ENCODE measurements at places on chromosomes 6 and 20.

GRCh38 chr6:168363302-168363701 is 43.7 kb upstream of the DACT2 start:
- no peak overlapping the region for H3K4me3 ChIP-seq
- no peaks in the 10 kb centered on the region for H3K27me3 ChIP-seq
- peak; percentile 1 for DNase-seq
- H3K36me3 ChIP-seq = no peaks in the 10 kb centered on the region
- no peaks in the 10 kb centered on the region for H3K4me1 ChIP-seq

DNA sequence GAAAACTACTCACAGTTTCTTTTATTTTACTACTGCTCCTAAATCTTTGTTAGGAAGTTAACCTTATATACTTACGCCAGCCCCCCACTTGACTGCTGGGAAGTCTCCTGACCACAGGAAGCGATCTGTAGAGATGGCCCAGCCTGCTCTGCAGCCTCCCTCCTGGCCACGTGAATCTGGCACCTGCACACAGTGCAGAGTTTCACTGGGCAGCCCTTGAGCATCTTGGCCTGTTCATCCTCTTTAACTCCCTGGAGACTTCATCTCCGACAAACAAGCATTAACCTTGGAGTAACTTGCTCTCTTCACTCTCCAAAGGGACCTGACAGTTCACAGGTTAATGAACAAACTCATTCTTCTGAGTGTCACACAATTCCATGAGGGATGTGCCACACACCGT is 294.1 kb downstream of the BTBD9 start:
- H3K36me3 ChIP-seq = no peaks in the 10 kb centered on the region
- DNase-seq = no peak
- no peaks in the 10 kb centered on the region for H3K27me3 ChIP-seq
- H3K27ac ChIP-seq = no peak overlapping the region

DNA sequence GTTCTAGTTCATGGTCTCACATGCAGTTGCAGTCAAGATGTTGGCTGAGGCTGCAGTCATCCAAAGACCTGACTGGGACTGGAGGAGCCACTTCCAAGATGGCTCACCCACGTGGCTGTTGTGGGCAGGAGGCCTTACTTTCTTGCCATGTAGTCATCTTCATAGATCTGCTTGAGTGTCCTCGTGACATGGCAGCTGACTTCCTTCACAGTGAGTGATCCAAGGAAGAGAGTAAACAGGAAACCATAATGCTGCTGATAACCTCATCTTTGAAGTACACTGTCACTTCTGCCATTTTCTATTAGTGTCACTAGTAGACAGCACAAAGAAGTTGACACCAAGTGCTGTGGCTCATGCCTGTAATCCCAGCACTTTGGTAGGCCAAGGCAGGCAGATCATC is 40.1 kb upstream of the AKIRIN2 start:
- H3K4me3 ChIP-seq = no peak overlapping the region
- no peaks in the 10 kb centered on the region for H3K36me3 ChIP-seq
- no peaks in the 10 kb centered on the region for H3K27me3 ChIP-seq
- no peak for DNase-seq

DNA sequence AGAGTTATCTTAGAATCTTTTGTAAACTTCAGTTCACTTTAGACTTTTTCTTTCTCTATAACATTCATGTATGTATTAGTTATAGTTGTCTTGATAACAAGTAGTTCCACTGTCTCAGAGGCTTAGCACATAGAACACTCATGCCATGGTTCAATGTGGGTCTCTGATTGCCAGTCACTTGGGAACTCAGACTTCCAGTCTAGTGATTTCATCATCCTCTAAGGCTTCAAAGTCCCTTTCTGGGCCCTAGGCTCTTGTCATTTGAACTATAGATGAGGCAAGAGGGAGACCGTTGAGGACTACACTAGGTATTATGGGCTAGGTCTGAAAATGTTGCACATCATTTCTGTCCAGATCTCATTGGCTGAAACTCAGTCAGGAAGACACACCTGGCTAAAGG is 8.4 kb upstream of the EEF1E1 start:
- no peaks in the 10 kb centered on the region for H3K4me1 ChIP-seq
- H3K36me3 ChIP-seq = no peaks in the 10 kb centered on the region
- no peak for DNase-seq
- no peak overlapping the region for H3K27ac ChIP-seq
- H3K27me3 ChIP-seq = peaks cover 20% of the 10 kb centered on the region

- no peak overlapping the region for H3K4me3 ChIP-seq
- no peaks in the 10 kb centered on the region for H3K4me1 ChIP-seq
- no peak for DNase-seq
- no peaks in the 10 kb centered on the region for H3K27me3 ChIP-seq
- H3K36me3 ChIP-seq = no peaks in the 10 kb centered on the region
Measured at GRCh38 chr6:39706819-39707335, 18.3 kb downstream of the KIF6 start.

- H3K4me3 ChIP-seq = no peak overlapping the region
- H3K4me1 ChIP-seq = peaks cover 3% of the 10 kb centered on the region
- no peak for DNase-seq
- H3K27me3 ChIP-seq = no peaks in the 10 kb centered on the region
Measured at GRCh38 chr6:105326833-105327770, 75.8 kb downstream of the PREP start.

DNA sequence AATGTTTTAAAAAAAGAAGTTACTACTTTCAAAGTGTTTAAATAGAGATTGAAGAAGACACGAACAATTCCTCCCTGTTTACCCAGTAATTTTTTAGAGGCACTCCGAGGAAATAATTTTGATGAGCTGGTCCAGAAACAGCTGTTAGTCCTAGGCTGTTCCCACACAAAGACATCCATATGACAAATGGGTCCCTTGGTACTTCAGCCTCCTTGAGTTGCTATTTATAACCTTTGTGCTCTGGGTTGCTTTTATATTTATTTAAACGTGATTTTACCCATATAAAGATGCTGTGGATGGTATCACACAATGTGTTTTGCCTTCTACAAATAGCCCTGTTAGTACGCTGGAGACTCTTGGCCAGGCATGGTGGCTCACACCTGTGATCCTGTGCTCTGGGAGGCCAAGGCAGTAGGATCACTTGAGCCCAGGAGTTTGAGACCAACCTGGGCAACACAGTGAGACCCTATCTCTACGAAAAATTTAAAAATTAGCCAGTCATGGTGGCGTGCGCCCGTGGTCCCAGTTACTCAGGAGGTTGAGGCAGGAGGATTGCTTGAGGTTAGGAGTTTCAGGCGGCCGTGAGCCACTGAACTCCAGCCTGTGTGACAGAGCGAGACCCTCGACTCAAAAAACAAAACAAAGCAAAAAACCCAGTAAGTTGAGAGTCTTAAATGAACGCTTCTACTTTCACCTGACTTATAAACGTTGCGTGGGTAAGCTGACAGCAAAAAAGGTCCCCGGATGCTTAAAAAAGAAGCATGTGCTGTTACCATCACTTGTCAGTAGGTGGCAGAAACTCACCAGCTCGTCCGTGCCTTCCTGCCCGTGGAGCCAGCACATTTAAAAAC is 56.9 kb upstream of the ARMH2 start:
- DNase-seq = peak; percentile 53
- no peak overlapping the region for H3K4me3 ChIP-seq
- peak overlapping the region; percentile 33 for H3K27ac ChIP-seq
- no peaks in the 10 kb centered on the region for H3K36me3 ChIP-seq
- H3K27me3 ChIP-seq = no peaks in the 10 kb centered on the region

DNA sequence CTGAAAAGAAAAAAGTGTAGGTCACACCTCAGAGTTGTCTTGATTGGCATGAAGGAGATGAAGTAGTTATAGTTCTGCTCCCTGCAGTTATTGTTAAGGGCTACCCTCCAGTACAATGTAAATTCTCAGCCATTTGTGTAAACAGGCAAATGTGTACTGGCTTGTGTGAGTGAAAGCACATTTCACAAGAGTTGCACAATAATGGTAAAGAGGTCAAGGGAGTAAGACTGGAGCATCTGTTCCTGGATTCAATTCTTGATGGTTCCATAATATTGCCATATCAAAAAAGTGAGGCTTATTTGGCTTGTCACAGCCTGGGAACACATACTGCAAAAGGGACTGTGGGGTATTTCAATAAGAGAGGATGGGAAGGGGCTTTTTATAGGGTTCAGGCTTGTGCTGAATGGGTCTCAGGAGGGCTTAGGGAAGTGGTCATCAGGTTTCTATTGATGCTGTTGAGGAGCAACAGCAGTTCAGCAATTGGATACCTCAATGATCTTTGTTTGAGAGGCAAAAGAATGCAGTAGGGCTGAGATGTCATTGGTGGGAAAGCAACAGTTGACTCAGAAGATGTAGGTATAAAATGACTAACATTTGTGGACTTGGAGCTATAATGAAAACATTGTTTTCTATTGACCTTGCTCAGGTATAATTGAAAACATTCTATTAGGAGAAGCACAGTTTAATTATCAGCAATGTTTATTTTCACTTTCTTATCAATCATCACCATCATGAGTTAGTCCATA is 402.6 kb downstream of the BCKDHB start:
- H3K27me3 ChIP-seq = no peaks in the 10 kb centered on the region
- H3K36me3 ChIP-seq = no peaks in the 10 kb centered on the region
- no peak for DNase-seq
- no peaks in the 10 kb centered on the region for H3K4me1 ChIP-seq
- H3K4me3 ChIP-seq = no peak overlapping the region
- no peak overlapping the region for H3K27ac ChIP-seq

DNA sequence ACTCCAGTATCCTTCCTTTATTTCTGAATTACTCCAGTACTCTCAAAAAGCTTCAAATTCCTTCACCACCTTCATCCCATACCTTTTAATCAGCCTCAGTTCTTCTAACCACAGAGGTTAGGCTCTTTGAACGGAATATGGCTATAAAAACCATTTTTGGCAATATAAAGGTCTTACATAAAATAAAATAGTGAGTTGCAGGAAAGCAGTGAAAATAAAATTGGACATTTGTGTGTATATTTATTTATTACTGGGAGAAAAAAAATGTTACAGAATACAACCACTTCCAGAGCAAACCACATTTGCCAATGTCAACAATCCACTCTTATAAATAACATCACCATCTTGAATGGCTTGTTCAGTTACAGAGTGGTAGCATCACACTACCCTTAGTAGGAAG is 7.7 kb downstream of the HDDC2 start:
- peak overlapping the region; percentile 52 for H3K27ac ChIP-seq
- DNase-seq = no peak
- no peaks in the 10 kb centered on the region for H3K27me3 ChIP-seq
- peaks cover 10% of the 10 kb centered on the region for H3K4me1 ChIP-seq
- H3K36me3 ChIP-seq = peaks cover 21% of the 10 kb centered on the region
- no peak overlapping the region for H3K4me3 ChIP-seq

DNA sequence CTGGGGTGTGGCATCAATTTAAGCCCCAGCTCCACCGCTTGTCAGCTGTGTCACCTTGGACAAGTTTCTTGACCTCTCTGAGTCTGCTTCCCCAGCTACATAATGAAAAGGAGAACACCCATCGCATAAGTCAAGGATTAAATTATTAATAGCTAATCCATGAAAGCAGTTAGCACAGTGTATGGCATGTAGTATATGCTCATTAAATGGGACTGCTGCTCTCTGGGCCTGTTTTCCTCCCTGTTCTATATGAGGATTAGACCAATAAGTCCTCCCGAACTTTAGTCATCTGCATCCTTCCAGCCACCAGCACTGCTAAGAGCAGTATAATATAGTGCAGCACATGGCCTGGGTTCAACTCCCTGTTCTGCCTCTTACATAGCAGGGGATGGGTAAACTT is 19.7 kb downstream of the ETV7 start:
- H3K36me3 ChIP-seq = no peaks in the 10 kb centered on the region
- H3K4me1 ChIP-seq = no peaks in the 10 kb centered on the region
- no peak for DNase-seq
- no peak overlapping the region for H3K27ac ChIP-seq

DNA sequence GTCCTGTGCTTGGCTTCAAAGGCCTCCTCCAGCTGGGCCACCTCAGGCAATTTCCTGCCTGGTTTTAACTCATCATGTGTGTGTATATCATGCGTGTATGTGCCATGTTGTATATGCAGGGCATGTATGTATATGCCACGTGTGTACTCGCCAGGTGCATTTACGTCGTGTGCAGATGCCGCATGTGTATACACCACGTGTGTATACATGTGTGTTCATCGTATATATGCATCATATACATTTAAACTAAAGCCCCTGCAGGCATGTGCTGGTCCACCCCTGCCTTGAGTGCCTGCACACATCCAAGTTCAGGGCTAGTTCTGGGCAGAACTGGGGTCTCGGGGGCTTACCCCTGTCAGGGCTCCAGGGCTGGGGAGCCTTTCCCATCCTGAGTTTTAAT is 54.0 kb upstream of the SMOC2 start:
- H3K4me1 ChIP-seq = no peaks in the 10 kb centered on the region
- DNase-seq = no peak
- no peak overlapping the region for H3K4me3 ChIP-seq
- no peaks in the 10 kb centered on the region for H3K36me3 ChIP-seq
